ENCODE measurements at places on chromosomes 2 and 18.

DNA sequence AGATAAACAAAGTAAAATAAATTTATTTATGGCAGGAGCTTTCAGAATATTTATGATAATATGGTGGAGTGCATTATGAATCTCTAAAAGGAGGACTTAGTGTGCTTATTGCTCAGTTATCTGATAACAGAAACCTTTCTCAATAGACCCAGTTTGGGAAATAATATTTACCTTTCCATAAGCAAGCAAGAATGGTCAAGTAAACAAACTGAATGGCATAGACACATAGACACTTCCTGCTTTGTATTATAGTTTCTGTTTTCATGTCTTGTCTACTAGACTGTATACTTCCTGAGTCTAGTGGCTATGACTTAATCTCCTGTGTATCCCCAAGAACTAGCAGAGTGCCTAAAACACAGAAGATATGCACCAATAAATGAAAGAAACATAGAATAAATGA, 87.8 kb downstream of the UPP2 start:
- DNase-seq, result no peak

- peak; percentile 68 for DNase-seq
Observed at GRCh38 chr2:173963323-173963816, 1.8 kb downstream of the SP3 start.

DNA sequence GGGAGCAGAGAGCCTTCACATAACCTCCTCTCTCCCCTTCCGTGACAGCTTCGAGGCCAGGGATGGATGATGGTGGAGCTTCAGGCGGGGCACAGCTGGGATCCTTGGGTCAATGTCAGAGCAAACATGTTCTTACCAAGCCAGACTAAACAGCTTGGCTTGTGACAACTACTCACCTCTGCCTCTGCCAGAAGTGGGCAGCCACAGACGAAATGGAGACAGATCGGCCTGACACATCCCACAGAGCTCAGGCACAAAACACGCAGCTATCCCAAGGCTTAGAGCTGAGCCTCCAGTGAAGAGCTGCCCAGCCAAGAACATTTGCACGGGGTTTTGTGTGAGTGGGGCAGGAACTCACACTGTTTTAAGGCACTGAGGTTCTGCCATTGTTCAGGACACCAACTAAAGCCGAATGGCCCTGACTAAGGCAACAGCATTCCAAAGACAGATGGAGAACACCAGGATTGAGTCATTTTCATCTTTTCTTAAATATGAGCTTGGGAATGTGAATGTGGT, 12.8 kb downstream of the PXDN start:
- DNase-seq, result no peak

GRCh38 chr2:10495988-10496313, 47.8 kb upstream of the ODC1 start:
- no peak for DNase-seq

- no peak for DNase-seq
Observed at GRCh38 chr2:10329880-10330699, 27.4 kb downstream of the HPCAL1 start.

GRCh38 chr2:207871506-207871905, 101.8 kb upstream of the FZD5 start:
- DNase-seq, result no peak

DNA sequence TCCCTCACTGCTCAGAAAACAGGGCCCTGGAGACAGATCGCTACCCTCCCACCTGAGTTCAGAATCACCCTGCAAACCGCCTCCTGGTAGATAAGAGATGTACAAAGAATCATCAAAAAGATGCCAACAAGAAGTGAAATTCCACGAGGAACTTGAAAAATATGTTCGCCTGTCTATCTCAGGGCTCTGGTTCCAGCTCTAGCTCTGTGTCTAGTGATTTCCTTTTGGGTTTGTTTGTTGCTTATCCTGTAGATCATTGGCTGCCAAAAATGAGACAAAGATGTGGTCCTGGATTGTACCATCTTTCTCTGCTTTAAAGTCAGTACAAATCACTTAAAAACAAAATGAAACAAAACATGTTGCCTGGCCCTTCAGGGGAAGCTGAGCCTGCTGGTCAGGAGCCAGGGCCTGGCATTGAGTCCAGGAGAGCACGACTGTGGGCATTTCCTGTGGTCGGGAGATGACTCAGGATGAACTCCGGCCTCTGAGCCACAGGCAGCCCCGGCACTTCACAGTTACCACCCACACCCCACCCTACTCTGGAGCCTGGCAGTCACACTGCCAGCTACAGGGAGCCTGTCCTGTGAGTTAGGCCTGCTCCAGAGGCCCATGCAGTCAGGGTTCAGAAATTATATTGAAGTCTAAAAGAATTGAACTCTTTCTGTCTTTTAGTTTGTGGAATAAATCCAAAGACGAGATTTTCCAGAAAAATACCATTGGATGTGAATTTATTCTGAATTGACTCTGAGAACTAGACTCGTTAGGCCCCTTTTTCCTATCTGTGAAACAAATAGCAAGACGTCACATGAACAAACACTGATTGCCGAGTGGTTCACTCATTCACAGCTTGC, 8.0 kb upstream of the ITGB6 start:
- no peak for DNase-seq

DNA sequence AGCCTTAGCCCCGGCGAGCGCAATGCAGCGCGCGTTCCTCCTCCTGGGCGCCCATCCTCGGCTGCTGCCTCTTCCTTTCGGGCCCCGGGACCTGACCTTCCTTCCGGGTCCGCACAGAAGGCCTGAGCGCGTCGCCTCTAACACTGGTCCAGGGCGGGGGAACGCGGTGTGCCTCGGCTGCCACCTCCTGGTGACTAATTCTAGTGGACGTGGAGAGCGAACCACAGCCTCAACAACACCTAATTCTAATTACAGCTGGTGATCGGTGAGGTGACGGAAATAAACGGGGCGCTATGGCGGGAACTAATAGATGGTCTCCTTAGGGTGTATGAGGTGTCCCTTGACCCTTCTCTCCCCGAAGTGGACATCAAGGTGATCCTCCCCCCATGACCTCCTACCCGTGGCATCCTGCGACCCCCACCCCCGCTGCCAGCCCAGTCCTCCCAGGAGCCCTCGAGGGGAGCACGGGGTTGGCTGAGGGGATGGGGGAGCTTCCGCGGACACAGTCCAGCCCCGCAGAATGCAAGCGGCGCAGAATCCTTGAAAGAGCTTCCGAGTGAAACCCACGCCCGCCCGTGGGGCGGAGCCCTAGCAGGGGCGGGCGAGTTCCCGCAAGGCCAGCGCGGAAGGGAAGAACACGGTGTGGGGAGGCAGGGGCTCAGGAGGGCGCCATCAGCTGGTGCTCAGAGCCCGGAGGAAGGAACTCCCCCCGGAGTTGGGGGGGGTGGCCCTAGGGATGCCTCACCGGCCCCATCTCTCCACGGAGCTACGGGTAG, 12.8 kb upstream of the HMSD start:
- peak; percentile 74 for DNase-seq
